ENCODE measurements at places on chromosomes 11 and 22.

GRCh38 chr11:65560555-65561418, 2.6 kb upstream of the LTBP3 start:
- DNase-seq, result no peak

DNA sequence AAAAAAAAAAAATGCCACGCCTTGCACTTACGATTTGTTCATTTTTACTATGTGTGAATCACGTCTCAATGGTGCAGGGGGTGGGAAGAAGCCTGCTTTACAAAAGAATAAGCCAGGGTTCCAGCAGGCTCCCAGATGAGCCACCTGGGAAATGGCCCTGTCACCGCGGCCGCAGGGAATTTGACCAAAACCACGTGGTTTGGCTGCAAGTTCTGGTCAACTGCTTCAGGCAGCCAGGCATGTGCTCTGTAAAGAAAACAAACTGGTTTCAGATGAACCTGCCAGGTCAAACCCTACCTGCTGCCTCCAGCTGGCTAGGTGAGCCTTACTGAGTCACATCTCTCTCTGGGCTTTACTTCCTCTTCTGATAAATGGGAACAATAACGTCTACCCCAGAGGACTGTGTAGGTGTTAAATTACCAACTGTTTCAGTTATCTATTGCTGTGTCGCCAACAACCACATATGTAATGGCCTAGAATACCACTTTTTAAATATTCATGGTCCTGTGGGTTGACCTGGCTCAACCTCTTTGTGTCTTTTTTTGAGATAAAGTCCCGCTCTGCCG, 30.5 kb upstream of the GCAT start:
- peak; percentile 75 for DNase-seq

DNA sequence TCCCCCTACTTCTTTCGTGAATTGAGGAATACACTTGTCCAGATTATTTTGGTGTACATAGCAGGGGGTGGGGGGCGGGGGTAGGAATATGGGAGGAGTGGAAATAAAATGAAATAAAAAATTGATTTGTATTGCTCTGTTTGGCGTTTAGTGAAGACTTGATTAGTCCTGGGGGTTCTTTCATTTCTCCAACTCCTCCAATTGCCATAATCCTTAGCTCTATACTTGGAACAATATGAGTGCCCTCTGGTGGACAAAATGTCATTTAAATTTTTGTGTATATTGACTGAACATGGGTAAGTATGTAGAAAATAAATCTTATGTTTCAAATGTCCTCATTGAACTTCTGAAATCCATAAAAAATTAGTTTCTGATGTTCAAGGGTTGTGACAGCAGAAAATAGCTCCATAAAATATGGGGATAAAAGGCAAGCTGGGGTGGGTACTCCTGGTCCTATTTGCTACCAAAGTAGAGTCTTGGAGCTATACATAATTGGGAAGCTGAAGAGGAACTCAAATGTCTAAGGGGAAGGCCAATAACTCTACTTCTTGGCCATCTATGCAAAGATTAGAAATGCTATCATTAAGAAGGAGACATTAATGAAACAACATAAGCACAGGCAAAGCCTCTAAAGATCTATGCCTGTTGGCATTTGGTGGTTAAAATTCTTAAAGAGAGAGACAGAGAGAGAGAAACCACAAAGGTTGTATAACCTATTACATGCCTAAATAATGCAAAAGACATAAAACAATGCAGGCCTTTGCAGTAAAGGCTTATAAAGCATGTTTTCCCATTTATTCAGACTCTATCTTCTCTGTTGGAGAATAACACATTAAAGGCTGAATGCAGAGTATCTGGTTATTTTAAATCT, 421.6 kb downstream of the METTL15 start:
- DNase-seq, result no peak

- DNase-seq, result no peak
Measured at GRCh38 chr11:13942378-13942777, 20.1 kb upstream of the SPON1 start.

GRCh38 chr11:33704240-33705002, 3.8 kb upstream of the C11orf91 start:
- DNase-seq, result no peak

GRCh38 chr11:8720352-8720751, 37.8 kb downstream of the RPL27A start:
- no peak for DNase-seq

DNA sequence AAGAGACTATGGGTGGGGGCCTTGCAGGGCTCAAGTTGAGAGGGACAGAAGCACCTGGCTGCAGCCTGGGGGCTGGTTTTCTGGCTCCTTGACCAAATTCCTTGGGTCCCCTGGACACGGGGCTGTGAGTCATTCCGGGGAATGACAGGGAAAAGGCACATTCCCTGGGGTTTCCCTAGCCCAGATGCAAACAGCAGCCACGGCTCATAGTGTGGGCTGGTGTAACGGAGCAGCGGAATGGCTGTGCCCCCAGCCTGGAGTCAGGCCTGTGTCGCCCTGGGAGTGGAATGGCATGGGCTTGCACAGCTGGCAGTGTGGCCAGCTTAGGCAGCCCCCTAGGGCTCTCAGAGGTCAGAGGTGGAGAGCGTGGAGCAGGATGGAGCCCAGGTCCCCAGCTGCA, 77.6 kb upstream of the KCNQ1OT1 start:
- DNase-seq, result peak; percentile 56

DNA sequence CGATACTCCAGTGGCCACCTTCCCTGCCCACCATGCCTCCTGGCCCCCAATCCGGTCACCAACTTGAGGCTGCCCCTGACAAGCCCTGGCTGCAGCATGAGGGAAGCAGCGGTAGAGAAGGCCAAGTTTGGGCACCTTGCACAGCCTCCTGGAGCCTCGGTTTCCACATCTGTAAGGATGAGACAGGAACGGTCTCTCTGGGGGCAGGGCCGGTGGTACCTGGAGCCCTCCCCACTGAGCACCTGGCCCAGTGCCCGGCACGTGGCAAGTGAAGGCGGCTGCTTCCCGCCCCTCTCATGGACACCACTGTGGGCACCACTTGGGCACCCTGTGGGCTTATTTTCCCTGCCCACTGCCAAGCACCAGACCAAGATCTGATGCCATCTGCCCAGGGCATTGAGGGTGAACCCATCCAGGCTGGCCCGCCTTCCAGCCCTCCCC, 77.8 kb downstream of the CDKN1C start:
- peak; percentile 58 for DNase-seq

GRCh38 chr11:131866535-131867400, 496.4 kb downstream of the NTM start:
- no peak for DNase-seq

- DNase-seq, result peak; percentile 58
Measured at GRCh38 chr11:2761131-2762030, 61.6 kb upstream of the KCNQ1OT1 start.

GRCh38 chr11:121268581-121268980, 24.0 kb upstream of the SC5D start:
- no peak for DNase-seq

DNA sequence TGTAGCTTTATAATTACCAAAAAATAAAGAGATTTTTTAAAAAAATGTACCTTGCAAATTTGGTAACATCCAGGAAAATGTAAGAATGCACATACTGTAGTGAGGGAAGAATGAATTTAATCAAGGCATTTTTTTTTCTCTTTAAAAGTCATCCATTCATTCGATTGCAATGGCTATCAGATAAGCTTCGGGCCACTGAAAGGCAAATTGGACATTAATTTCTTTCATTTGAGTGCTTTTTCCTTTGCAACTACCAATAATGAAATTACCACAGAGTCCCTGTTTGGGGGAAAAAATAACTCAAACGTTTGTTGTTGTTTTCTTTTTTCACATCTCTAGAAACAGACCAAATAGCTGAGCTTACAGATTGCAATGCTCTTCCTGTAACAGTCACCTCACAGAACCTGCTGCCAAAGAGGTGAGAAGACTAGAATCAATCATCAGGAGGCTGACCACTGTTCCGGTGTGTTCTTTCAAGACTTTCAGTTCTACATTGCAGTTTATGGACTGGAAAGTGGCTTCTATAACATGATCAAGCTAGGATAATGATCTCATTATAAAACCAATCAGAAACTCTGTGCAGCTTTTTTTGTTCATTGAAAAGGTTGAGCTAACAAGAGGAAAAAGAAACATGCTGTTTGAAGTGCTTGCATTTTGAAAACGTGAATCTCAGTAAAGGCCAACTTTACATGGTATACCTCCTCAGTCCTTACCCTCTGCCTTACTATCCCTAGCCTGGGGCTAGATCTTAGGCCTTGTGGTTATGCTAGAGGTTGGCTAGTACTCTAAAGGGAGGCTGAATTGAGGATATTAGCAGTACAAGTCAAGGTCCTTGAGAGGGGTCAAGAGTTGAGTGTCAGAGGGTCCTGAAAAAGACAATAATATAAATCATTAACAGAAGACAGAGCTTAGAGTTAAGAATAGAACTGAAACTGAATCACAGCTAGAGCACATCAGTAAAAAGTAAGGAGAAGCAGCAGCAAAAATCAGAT, 1276.1 kb downstream of the LRRC4C start:
- no peak for DNase-seq

GRCh38 chr11:81717695-81718094, 1016.0 kb downstream of the FAM181B start:
- no peak for DNase-seq

DNA sequence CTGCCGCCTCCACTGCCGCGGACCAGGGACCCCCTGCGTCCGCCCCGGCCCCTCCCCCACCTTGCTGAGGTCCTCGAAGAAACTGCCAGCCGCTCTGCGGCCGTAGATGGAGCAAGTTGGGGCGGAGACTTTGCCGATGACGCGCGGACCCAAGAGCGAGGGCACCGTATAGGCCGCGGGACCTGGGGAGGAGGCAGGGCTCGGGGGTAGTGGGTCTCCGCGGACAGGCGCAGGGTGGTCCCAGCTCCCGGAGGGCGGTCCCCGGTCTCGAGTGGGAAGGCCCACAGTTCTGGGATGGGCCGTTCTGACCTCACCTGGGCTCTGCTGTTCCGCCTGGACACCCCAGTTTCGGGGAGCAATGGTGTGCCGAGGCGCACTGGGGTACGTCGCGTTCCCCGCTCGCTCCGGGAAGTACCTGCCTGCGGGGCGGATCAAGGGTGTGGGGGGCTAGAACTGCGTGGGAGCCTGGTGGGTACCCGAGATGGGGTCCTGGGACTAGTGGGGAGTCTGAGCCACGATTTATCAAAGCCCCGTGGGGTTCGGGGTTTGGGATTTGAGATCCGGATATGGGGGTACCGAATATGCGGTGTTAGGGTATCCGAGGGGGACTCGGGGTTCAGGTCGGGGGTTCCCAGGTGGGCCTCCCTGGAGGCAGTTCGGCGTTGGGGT, 1.2 kb upstream of the TYMP start:
- peak; percentile 98 for DNase-seq

DNA sequence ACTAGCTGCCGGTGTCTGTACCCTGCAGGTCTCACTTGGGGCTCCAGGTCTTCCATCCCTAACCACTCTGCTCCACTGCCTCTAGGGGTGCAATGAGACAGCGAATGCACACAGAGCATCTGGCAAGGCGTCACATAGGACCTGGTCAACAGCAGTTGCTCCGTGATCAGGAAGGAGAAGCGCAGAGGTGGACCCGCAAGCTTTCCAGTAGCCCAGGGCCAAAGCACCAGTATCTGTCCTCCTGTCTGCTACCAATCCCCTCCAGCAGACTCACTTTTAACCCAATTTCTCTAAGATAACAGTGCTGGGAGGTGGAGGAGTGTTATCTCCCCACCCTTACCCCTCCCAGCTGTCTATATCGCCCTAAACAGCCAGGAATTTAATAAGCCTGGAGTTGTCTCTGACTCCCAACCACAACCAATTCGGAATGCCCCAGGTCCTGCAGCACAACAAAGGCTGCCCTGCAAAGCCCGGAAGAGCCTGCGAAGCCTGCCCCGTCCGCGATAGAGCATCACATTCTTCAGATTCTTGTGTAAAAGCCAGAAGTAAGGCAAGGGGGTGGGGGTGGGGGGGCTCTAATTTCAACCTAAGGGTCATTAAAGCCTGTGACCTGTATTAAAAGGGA, 19.3 kb downstream of the MYH9 start:
- no peak for DNase-seq

DNA sequence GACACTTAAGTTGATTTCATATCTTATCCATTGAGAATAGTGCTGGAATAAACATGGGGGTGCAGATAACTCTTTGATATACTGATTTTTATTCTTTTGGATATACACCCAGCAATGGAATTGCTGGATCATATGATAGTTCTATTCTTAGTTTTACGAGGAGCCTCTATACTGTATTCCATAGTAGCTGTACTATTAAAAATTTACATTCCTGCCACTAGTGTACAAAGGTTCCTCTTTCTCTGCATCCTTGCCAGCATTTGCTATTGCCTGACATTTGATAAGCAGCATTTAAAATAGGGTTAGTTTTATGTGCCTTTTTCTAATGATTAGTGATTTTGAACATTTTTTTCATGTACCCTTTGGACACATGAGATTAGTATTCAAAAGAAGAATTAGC, 554.2 kb downstream of the JRKL start:
- DNase-seq, result no peak

DNA sequence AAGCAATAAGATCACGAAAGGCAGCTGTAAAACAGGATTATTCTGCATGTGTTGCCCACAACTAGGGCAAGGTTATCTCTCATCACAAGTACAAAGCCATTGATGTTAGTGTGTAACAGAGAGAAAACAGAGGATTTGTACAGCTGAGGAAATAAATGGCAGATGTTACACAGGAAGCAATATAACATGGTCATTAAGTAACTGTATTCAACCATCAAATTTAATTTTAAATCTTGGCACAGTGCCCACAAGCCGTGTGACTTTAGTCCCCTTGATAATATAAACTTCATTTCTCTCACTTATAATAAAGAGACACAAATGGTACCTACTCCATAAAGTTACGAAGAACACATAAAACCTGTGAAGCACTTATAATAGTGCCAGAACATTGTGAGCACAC, 17.3 kb downstream of the OR51E2 start:
- no peak for DNase-seq

DNA sequence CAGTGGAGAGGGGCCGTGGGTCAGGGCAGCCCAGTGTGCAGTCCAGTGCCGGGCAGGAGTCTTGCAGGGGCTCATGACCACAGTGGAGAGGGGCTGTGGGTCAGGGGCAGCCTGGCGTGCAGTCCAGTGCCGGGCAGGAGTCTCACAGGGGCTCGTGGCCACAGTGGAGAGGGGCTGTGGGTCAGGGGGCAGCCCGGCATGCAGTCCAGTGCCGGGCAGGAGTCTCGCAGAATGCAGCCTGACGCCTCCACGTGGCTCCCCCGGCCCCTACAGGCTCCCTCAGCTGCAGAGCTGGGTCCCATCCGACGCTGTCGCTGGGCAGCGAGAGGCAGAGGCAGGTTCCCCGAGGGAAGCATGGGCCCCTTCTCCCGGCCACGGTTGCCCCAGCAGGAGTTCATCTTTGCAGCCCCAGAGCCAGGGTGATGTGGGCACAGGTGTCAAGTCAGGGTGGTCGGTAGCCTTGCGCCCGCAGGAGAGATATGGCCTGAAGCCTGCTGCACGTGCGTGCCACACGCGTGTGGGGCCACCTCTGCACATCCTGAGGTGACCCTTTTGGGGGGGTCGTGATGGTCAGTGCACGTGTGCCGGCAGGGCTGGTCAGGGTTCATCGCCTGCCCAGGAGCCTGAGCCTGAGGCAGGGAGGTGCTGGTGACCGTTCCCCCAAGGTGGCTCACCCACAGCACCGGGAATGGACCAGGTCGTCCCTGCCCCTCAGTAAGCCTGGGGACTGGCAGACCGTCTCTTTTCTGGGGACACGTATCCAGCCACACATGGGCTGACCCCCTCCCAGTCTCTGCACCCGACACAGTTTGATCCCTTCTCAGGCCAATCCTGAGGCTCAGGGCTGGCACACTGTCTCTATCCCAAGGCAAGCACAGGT, 2.9 kb downstream of the IFITM5 start:
- peak; percentile 63 for DNase-seq

- no peak for DNase-seq
Measured at GRCh38 chr11:22244986-22245592, 52.2 kb downstream of the ANO5 start.

- DNase-seq, result peak; percentile 79
Measured at GRCh38 chr11:119729951-119730613, 1.1 kb upstream of the NECTIN1 start.

- no peak for DNase-seq
Measured at GRCh38 chr11:11577932-11578911, 43.6 kb downstream of the GALNT18 start.
